ENCODE measurements at places on chromosomes 7 and 10. TPM values are rescaled to one million over a fixed set of nuclear protein-coding genes. Genes with fewer than 3 reads are reported as not detected.
A peak's percentile ranks its signal among the peaks of the same experiment; 100 is the strongest.

The TMEM130 gene
- not detected for polyA plus RNA-seq

The ZNF488 gene
- 0.02 TPM for polyA plus RNA-seq

The CDC123 gene
- polyA plus RNA-seq = 38.0 TPM

The NEBL gene
- 0.32 TPM for polyA plus RNA-seq

- no peaks in the 10 kb centered on the region for H3K4me1 ChIP-seq
- no peak overlapping the region for H3K4me3 ChIP-seq
- H3K36me3 ChIP-seq = no peaks in the 10 kb centered on the region
- no peak overlapping the region for H3K27ac ChIP-seq
- no peaks in the 10 kb centered on the region for H3K27me3 ChIP-seq
Observed at GRCh38 chr7:44221231-44221791, 20.5 kb downstream of the YKT6 start.

GRCh38 chr10:112359606-112360307 lies 14.2 kb upstream of the ACSL5 start:
- DNase-seq = no peak
- peaks cover 24% of the 10 kb centered on the region for H3K4me1 ChIP-seq
- no peaks in the 10 kb centered on the region for H3K27me3 ChIP-seq
- H3K4me3 ChIP-seq = no peak overlapping the region

DNA sequence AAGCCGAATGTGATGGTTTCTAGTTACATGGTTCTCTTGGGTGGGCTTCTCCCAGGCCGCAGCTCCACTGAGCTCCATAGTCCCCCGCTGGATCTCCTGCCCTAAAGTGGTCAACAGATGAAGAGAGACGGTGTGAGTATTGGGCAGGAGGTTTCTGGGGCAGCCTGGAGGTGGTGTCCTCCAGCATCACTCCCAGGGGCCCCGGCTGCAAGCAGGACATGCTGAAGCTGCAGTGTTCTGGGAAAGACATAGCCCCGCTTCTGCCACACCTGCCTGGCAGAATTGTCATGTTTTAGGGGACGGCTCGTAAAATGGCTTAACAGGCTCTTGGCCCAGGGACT lies 40.4 kb downstream of the CALML3 start:
- H3K27ac ChIP-seq = no peak overlapping the region
- no peaks in the 10 kb centered on the region for H3K27me3 ChIP-seq
- no peaks in the 10 kb centered on the region for H3K36me3 ChIP-seq
- no peaks in the 10 kb centered on the region for H3K4me1 ChIP-seq

- no peak overlapping the region for H3K4me3 ChIP-seq
- H3K4me1 ChIP-seq = no peaks in the 10 kb centered on the region
- peak; percentile 54 for DNase-seq
Observed at GRCh38 chr10:103265717-103266329, 11.1 kb upstream of the INA start.

GRCh38 chr10:80596391-80597257 lies 58.9 kb downstream of the SH2D4B start:
- H3K27me3 ChIP-seq = no peaks in the 10 kb centered on the region
- H3K27ac ChIP-seq = no peak overlapping the region
- H3K4me1 ChIP-seq = no peaks in the 10 kb centered on the region
- no peaks in the 10 kb centered on the region for H3K36me3 ChIP-seq
- DNase-seq = no peak
- H3K4me3 ChIP-seq = no peak overlapping the region

DNA sequence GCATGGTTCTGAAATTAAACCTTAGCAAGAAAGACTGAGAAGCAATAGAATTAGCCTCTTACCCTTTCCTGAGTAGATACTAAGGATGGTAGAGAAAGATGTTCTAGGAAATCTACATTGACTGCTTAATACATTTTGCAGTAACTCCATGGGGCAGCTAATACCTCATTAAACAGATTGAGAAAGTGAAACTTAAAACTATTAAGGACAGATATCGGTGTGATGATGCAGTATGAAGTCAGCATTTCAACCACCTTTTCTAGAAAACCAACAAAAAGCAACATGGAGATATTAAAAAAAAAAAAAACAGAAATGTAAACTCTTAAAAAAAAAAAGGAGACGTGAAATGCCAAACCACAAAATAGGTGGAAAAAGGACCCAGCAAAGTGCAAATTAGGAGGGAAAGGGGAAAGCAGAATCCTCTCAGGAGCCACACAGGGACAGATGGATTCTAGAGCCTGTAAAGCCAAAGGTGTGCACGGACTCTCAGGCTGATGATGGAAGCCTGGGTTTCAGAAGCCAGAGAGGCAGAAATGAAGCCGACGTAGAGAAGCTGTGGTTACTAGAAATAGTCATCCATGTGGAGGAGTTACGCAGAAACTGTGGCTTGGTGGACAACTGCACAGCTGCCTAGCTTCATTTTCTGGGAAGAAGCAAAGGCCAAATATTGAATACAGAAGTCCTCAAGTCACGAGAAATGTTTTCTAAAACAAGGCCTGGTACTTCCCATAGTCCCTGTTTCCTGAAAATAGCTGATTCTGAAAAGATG lies 38.1 kb upstream of the GPR141 start:
- H3K36me3 ChIP-seq = no peaks in the 10 kb centered on the region
- no peak overlapping the region for H3K27ac ChIP-seq
- H3K27me3 ChIP-seq = no peaks in the 10 kb centered on the region
- H3K4me1 ChIP-seq = no peaks in the 10 kb centered on the region
- no peak overlapping the region for H3K4me3 ChIP-seq

DNA sequence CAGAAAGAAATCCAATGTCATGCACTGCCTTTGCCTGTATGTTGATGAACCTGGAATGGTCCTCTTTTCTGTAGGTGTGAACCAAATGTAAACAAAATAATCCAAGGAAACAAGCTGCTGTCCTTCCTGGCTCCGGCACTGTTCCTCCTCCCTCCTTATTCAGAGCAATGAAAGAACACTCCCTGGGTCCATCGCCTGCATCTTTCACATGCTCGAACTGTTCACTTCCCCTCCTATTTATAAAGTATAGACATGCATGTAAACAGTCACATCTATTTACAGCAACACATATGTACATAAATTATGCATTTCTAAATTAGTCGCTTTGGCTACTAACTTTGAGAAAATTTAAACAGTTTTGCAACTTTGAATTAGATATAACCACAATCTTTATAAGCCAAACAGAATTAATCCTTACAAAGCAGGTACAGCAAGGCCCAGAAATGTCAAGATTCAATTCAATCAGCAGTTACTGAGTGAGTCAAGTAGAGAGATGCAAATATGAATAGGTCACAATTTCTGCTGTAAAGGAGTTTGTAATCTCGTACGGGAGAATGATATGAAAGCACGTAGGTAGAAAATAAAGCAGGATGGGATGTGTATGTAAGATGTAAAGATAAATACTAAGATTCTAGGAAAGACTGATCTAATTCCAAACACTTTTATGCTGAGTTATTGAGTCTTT lies 162.6 kb downstream of the PIP4K2A start:
- peaks cover 11% of the 10 kb centered on the region for H3K4me1 ChIP-seq
- H3K27ac ChIP-seq = no peak overlapping the region
- H3K27me3 ChIP-seq = no peaks in the 10 kb centered on the region
- DNase-seq = no peak
- peaks cover 6% of the 10 kb centered on the region for H3K36me3 ChIP-seq

Data from liver (tissue), 10 donors.